Jurkat, Clone E6-1 (cell line): ENCODE measurements at places on chromosomes 5 and 9.

DNA sequence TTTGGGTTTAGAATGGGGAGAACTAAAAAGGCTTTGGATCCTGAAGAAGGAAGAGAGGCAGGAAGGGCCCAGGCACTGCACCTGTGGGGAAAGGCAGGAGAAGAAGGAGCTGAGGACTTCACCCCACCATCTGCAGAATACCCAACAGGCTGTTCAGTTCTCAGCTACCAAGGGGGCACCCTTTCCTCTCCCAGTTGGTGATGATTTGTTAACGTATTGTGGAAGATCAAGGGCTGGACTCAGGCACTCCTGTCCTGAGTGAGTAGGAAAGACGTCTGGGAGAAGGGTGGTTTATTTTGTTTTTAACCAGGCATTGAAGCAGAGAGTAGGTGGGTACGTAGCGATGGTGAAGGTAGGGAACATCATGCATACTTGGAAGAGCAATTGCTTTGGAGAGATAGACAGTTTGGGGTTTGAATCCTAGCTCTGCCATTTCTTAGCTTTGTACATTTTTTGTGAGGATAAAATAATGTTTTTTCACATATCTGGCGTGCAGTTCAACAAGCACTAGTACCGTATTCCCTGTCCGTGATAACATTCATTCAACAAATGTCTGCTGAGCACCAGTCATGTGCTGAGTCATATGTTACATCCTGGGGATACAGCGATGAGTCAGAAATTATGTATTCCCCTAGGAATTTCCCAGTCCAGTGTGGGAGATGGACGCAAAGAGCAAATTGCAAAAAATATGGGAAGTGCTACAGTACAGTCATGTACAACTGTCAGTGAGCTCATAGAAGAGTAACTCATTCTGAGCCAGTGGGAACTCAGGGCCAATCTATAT is 2.1 kb downstream of the MSANTD3 start:
- no peak for DNase-seq

- DNase-seq: peak; percentile 77
Measured at GRCh38 chr5:180605554-180606214, 14.4 kb upstream of the SCGB3A1 start.

DNA sequence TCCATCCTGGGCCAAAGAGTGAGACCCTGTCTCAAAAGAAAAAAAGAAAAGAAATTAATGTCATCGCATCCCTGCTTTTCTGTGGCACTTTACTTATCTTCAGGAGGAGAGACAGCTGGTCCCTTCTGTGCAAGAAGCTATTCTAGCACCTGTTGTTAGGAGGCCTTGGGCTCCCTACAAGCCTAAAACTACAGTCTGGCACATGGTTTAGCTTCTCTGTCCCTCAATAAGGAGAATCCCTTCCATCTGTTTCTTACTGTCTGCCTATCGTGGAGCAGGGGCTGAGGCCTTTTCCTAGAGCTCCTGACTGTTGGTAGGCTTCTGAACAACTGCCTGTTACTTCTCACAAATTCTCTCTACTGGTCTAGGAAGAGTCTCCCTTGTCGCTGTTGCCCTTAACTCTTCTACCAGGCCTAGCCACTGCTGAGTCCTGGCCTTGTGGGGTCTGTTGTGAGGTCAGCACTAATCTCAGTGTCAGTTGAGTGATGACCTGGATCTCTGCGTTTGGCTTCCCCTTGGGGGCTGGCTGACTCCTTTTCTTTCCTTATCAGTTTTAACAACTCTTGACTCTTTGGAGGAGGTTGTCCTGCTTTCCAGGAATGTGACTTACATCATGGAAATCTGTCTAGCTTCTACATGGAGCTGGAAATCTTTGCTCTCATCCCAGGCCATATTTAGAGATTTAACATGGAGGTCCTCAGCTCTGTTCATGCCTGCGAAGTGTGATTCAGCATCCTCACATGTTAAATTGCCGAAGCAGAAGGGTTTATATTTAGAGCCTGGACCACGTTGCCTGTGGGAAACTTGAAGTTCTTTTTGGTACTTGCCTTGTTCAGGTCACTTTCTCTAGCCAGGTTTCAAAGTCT is 5.7 kb upstream of the GARNL3 start:
- DNase-seq: no peak

DNA sequence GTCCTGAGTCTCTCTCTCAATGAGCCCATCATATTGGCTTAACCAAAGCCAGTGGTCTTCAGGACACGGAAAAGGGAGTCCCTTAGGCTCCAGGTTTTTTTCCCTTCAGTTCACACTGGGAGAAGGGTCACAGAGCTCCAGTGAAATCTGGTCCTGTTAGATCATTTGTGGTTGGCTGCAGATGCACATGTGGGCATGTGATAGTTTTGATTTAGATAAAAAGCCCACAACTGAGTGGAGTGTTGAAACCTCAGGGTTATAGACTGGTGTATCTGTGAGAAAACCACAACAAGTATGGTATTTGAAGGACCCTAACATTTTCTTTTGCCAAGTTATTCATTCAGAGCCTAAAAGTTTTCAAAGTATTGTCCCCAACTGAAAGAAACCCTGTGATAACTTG is 46.7 kb downstream of the PRLR start:
- DNase-seq: no peak

- DNase-seq: no peak
Measured at GRCh38 chr5:126358525-126358924, 64.7 kb upstream of the GRAMD2B start.

DNA sequence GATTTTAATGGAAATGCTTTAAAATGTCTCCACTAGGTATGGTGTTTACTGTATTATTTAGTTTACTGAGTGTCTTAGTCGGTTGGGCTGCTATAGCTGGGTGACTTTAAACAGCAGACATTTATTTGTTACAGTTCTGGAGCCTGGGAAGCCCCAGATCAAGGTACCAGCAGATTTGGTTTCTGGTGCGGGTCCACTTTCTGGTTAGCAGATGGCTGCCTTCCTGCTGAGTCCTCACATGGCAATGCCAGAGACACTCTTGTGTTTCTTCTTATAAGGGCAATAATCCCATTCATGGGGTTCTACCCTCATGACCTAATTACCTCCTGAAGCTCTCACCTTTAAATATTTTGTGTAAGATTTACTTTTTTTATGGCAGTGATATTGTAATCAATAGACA is 715 bp upstream of the OR1J4 start:
- DNase-seq: no peak
